ENCODE measurements at places on chromosomes 6 and 20. TPM values are rescaled to one million over a fixed set of nuclear protein-coding genes. Genes with fewer than 3 reads are reported as not detected.
A peak's percentile ranks its signal among the peaks of the same experiment; 100 is the strongest.

DNA sequence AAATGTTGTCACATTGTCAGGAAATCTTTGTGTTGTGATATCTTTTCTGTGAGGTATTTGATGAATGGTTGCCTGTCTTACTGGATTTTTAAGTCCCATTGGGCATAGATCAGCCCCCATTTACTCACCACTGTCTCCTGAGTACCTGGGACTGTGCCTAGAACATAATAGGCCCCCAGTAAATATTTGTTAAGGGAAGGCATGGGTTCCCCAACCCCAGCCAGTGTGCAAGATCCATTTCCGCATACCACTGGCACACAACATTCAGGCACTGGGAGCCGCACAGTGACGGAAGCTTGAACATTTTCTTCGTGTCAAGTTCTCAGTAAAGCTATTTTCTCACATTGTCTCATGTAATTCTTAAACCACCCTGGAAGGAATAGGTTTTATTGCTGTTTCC lies 72.2 kb downstream of the UNC5CL start:
- H3K4me1 ChIP-seq, result peaks cover 13% of the 10 kb centered on the region
- DNase-seq, result no peak
- H3K4me3 ChIP-seq, result no peak overlapping the region
- H3K36me3 ChIP-seq, result peaks cover 1% of the 10 kb centered on the region
- H3K27ac ChIP-seq, result no peak overlapping the region

- H3K27me3 ChIP-seq, result peaks cover 37% of the 10 kb centered on the region
- no peak overlapping the region for H3K27ac ChIP-seq
- H3K4me3 ChIP-seq, result no peak overlapping the region
- H3K4me1 ChIP-seq, result peaks cover 5% of the 10 kb centered on the region
- no peak for DNase-seq
- H3K36me3 ChIP-seq, result no peaks in the 10 kb centered on the region
These were observed 147.7 kb downstream of the PRL start for GRCh38 chr6:22149096-22149495.

DNA sequence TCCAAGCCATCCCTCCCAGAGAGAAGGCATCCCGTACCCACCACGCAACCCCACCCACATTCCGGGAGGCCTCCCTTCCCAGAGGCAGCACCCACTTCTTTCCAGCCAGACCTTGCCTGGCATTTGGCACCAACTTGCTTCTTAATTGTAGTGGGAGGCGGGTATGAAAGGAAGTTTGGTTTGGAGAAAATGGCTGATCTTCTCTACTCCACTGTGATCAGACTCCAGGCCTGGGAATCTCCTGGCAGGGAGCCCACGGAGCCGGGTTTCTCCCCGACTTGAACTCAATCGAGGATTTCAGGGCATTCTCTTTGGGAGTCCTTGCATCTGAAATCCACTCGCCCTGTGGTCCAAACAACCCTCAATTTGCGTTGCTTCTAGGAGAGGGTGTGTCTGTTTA lies 107.1 kb downstream of the ZDHHC14 start:
- H3K27me3 ChIP-seq, result peaks cover 4% of the 10 kb centered on the region
- peaks cover 1% of the 10 kb centered on the region for H3K36me3 ChIP-seq
- no peak for DNase-seq
- H3K4me3 ChIP-seq, result no peak overlapping the region

DNA sequence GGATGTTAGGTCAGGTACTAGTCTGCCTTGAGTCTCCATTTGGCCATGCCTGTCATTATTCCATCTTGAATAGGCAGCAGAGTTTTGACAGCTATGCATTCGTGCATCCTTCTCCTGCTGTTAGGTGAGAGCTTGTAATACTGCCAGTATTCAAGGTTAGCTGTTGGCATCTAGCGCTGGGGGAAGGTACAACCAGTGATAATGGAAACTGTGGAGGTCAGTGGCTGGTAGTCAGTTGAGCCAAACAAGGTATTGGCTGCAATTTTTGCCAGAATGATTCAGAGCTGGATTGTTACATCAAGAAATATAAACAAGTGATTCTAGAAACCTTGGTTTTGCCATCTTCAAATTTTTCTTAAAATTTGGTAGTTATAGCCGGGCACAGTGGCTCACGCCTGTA lies 6.5 kb downstream of the FAM8A1 start:
- H3K36me3 ChIP-seq, result peaks cover 24% of the 10 kb centered on the region
- no peak overlapping the region for H3K4me3 ChIP-seq
- peaks cover 21% of the 10 kb centered on the region for H3K4me1 ChIP-seq
- no peaks in the 10 kb centered on the region for H3K27me3 ChIP-seq
- H3K27ac ChIP-seq, result peak overlapping the region; percentile 19

- no peak overlapping the region for H3K27ac ChIP-seq
- no peak for DNase-seq
- H3K4me1 ChIP-seq, result no peaks in the 10 kb centered on the region
- no peaks in the 10 kb centered on the region for H3K36me3 ChIP-seq
These were observed 97.2 kb downstream of the TULP4 start for GRCh38 chr6:158409451-158409850.

GRCh38 chr20:6121504-6121903 lies 1.3 kb downstream of the FERMT1 start:
- H3K4me3 ChIP-seq, result no peak overlapping the region
- peaks cover 3% of the 10 kb centered on the region for H3K4me1 ChIP-seq
- no peak overlapping the region for H3K27ac ChIP-seq
- no peaks in the 10 kb centered on the region for H3K36me3 ChIP-seq
- peaks cover 35% of the 10 kb centered on the region for H3K27me3 ChIP-seq

DNA sequence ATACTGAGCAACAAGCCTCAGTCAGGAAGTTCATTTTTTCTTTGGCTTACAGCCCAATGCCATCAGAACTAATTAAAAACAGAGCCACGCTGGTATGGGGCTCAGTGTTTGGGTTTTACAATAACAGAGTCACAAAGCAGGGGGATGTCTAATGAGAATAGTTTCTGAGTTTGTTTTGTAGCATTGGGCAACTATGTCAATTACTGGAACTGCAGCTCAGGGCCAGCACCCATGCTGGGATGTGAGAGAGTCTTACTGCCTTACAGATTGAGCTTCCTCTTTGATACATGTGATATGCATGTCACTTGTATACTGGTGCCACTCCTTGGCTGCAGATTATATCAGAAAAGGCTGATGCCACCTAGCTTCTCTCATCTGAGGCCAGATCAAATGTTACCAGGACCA lies 117.6 kb downstream of the TFAP2B start:
- no peaks in the 10 kb centered on the region for H3K36me3 ChIP-seq
- no peak for DNase-seq
- no peaks in the 10 kb centered on the region for H3K27me3 ChIP-seq

- no peaks in the 10 kb centered on the region for H3K4me1 ChIP-seq
- no peaks in the 10 kb centered on the region for H3K36me3 ChIP-seq
- no peak overlapping the region for H3K4me3 ChIP-seq
- no peak overlapping the region for H3K27ac ChIP-seq
These were observed 655.4 kb upstream of the EPHA7 start for GRCh38 chr6:94074764-94075163.

- H3K27me3 ChIP-seq, result no peaks in the 10 kb centered on the region
- H3K36me3 ChIP-seq, result peaks cover 80% of the 10 kb centered on the region
These were observed 35.0 kb downstream of the E2F3 start for GRCh38 chr6:20436719-20437118.

GRCh38 chr6:52537001-52537753 lies 39.7 kb downstream of the TRAM2 start:
- DNase-seq, result peak; percentile 63
- peaks cover 8% of the 10 kb centered on the region for H3K27me3 ChIP-seq
- H3K4me3 ChIP-seq, result peak overlapping the region; percentile 0
- peaks cover 49% of the 10 kb centered on the region for H3K4me1 ChIP-seq

GRCh38 chr20:62418709-62419487 lies 8.4 kb downstream of the RBBP8NL start:
- no peaks in the 10 kb centered on the region for H3K36me3 ChIP-seq
- H3K4me1 ChIP-seq, result no peaks in the 10 kb centered on the region
- H3K4me3 ChIP-seq, result no peak overlapping the region
- no peaks in the 10 kb centered on the region for H3K27me3 ChIP-seq
- H3K27ac ChIP-seq, result no peak overlapping the region
- DNase-seq, result no peak

- H3K4me1 ChIP-seq, result no peaks in the 10 kb centered on the region
- H3K4me3 ChIP-seq, result no peak overlapping the region
- H3K27ac ChIP-seq, result no peak overlapping the region
These were observed 50.8 kb downstream of the EYA2 start for GRCh38 chr20:46945465-46945864.

DNA sequence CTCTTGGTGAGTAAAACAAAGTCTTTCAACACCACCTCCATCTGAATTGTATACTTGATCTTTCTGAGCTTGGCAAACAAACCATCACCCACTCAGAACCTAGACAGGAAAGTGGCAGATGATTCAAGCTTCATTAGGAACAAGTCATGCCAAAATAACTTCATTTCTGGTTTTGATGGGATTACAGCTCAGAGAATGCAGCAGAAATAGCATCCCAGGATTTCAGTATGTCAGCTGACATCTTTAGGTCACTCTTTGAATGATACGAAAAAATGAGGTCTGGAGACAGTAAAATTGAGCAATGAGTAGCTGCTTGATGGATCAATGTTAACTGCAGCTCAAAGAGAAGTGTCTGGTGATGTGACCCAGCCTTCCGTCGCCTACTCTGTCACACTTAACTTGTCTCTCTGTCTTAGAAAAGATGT lies 92.4 kb downstream of the GJA10 start:
- peaks cover 30% of the 10 kb centered on the region for H3K4me1 ChIP-seq
- no peaks in the 10 kb centered on the region for H3K27me3 ChIP-seq
- H3K4me3 ChIP-seq, result no peak overlapping the region
- no peak for DNase-seq

DNA sequence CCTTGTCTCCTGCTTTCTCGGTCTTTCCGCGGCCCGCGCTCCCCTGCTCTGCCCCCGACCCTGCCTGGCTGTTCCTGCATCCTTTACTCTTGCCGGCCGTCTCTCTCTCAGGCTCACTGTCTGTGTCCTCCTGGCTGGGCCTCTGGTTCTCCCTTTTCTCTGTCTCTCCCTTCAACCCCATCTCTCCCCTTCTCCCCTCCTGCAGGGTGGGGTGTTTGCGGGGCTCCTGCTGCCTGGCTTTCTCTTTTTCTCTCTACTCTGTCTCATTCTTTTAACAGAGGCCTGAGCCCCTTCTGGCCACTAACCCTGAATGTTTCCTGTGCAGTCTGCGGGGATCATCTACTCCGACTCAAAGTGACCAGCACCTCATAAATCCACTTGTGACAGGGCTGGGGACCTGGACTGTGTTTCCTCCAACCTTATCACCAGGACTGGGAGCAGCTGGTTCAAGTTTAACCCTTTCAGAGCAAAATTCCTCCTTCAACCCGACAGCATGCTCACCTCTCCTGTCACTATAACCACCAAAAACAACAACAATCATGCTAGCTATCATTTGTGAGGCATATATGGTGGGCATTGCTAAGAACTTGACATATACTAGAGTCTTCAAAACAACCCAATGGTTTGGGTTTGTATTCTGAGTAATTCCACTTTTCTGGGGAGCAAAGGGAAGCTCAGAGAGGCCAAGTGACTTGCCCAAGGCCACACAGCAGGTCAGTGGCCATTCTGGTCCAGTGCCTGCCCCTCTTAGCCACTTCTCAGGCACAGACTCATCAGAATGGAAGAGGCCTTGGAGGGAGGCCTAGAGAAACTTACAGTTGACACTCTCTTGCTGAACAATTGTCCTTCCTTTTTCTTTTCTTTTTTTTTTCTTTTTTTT lies 811 bp upstream of the RSPO4 start:
- peaks cover 54% of the 10 kb centered on the region for H3K27me3 ChIP-seq
- peaks cover 5% of the 10 kb centered on the region for H3K4me1 ChIP-seq
- H3K27ac ChIP-seq, result no peak overlapping the region

- H3K4me1 ChIP-seq, result no peaks in the 10 kb centered on the region
- no peaks in the 10 kb centered on the region for H3K36me3 ChIP-seq
- H3K27ac ChIP-seq, result no peak overlapping the region
- no peak overlapping the region for H3K4me3 ChIP-seq
- no peak for DNase-seq
These were observed 482.9 kb upstream of the EYS start for GRCh38 chr6:66189915-66190314.

- H3K4me3 ChIP-seq, result no peak overlapping the region
- no peak overlapping the region for H3K27ac ChIP-seq
- peaks cover 25% of the 10 kb centered on the region for H3K27me3 ChIP-seq
- H3K4me1 ChIP-seq, result no peaks in the 10 kb centered on the region
- DNase-seq, result no peak
These were observed 109.5 kb upstream of the CD93 start for GRCh38 chr20:23195636-23196035.

DNA sequence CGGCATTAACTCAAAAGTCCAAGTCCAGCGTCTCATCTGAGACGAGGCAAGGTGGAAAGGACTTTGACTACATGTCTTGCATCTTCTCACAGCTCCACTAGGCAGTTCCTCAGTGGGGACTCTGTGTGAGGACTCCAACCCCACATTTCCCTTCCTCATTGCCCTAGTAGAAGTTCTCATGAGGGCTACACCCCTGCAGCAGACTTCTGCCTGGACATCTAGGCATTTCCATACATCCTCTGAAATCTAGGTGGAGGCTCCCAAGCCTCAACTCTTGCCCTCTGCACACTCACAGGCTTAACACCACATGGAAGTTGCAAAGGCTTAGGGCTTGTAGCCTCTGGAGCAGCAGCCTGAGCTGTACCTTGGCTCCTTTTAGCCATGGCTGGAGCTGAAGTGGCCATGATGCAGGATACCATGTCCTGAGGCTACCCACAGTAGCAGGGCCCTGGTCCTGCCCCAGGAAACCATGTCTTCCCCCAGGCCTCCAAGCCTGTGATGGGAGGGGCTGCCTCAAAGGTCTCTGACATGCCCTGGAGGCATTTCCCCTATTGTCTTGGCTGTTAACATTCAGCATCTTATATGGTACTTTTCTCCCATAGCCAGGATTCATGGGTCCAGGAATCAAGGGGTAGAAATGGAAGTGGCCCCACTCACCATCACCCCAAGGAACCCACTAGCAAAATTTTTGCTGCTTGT lies 194.6 kb upstream of the KCNG1 start:
- H3K27ac ChIP-seq, result no peak overlapping the region
- DNase-seq, result no peak
- H3K4me1 ChIP-seq, result peaks cover 8% of the 10 kb centered on the region
- no peaks in the 10 kb centered on the region for H3K36me3 ChIP-seq

DNA sequence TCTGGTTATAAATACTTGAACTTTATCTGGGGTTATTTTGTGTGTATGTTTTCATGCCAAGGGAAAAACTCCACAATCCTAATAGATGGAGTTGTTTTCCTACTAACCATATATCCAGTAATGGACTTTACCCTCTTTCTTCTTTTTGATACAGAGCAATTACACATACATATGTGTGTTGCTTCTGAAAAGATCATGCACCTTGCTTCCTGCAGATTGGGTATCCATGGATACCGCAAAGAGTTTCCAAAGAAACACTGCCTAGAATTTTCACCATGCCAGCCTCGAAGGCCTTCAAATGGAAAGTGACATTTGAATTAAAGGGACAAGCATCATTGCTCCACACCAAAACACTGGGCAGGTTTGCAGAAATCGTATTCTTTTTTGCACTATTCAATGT lies 26.8 kb downstream of the HDDC2 start:
- H3K4me3 ChIP-seq, result no peak overlapping the region
- H3K4me1 ChIP-seq, result peaks cover 22% of the 10 kb centered on the region
- H3K27ac ChIP-seq, result no peak overlapping the region
- DNase-seq, result no peak
- peaks cover 54% of the 10 kb centered on the region for H3K36me3 ChIP-seq

The LY6G6C gene
- total RNA-seq, result not detected

The TNFRSF6B gene
- not detected for total RNA-seq

The TPD52L2 gene
- total RNA-seq, result 33.5 TPM

Data from activated CD8-positive, alpha-beta memory T cell treated with anti-CD3 and anti-CD28 coated beads, Interleukin-2, amount 10 ng/mL, durations not matched to agents 7 days and 5 days (primary cell).